Suprapubic skin (tissue), 4 donors: ENCODE measurements at places on chromosomes 4 and X. TPM values are rescaled to one million over a fixed set of nuclear protein-coding genes. Genes with fewer than 3 reads are reported as not detected.

TAF7L gene
- total RNA-seq = 1.4 TPM

MAGED4 gene
- 2.8 TPM for total RNA-seq

SLC10A4 gene
- 0.26 TPM for total RNA-seq

TMSB15C gene
- total RNA-seq = 1.0 TPM

OPRPN gene
- total RNA-seq = not detected

CXorf58 gene
- not detected for total RNA-seq

NUDT10 gene
- total RNA-seq = 0.38 TPM

AADAT gene
- 0.98 TPM for total RNA-seq

TRIM2 gene
- total RNA-seq = 45.1 TPM

IGFBP7 gene
- 152 TPM for total RNA-seq

WNK3 gene
- 0.34 TPM for total RNA-seq

UGDH gene
- total RNA-seq = 20.6 TPM
